Daoy (cell line): ENCODE measurements at places on chromosomes 16 and 17. TPM values are rescaled to one million over a fixed set of nuclear protein-coding genes. Genes with fewer than 3 reads are reported as not detected.
A peak's percentile ranks its signal among the peaks of the same experiment; 100 is the strongest.

GRCh38 chr16:71473891-71474290, 11.8 kb upstream of the ZNF23 start:
- peak; percentile 11 for DNase-seq

Gene PRSS27
- 0.06 TPM in 1 of 2 replicates, not detected in the other for total RNA-seq

GRCh38 chr17:49521471-49522356, 26.6 kb downstream of the NGFR start:
- DNase-seq, result no peak

GRCh38 chr16:75305364-75306098, 54.1 kb upstream of the BCAR1 start:
- peak; percentile 98 for DNase-seq

Gene ATP2A1
- 0.48 TPM in 1 of 2 replicates, not detected in the other for total RNA-seq

- peak; percentile 35 for DNase-seq
Measured at GRCh38 chr16:9092282-9092977, 986 bp downstream of the HAPSTR1 start.

DNA sequence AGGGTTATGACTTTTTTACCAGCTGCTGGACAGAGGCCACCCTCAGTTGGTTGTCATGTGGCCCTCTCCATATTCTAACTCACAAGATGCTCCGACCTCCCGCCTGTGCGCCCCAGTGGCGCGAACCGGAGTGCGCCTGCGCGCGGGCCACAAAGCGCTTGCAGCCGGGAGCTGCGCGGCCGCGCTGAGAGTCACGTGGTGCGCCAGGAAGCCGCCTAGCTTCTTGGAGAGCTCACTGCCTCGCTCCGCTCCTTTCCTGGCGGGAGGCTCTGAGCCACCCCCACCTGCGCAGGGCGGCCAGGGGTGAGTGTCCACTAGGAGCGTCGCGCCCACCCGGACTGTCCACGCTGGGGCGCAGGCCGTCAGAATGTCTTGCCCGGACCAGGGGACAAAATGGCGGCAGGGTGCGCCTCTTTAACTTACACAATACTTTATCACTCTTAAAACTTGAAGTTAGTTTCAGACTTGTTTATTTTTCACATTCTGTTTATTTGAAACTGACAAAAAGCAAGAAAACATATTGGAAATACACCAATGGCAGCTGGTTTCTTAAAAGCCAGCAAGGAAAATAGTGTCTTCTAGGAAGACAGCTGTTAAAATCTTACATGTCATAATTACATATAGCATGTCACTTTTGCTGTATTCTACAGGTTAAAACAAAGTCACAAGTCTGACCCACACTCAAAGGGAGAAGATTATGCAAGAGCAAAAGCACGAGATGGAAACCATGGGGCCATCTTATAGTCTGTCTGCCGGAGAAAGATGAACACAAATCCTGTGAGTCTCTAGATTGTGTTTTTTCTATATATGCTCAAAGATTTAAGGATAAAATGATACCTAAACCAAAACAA, 357.9 kb downstream of the CNTNAP4 start:
- peak; percentile 89 for DNase-seq

Gene LRRC36
- total RNA-seq, result 0.36 TPM in 1 of 2 replicates, not detected in the other

DNA sequence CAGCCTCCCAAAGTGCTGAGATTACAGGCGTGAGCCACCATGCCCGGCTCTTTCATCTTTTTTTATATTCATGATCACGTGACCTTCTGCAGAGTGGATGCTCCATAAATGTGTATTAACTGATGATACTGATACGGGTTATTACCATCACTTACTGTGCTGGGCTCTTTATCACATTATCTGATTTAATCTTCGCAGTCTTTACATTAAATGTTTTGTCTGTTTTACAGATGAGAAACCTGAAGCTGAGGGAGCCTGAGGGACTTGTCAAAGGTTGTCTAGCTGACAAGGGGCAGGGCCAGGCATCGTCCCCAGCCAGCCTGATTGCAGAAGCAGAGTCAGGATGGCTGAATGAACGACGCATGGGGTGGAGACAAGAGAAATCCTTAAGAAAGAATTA, 104.4 kb downstream of the NTN1 start:
- no peak for DNase-seq

Gene DRC3
- 1.1 and 1.5 TPM in 2 replicates for total RNA-seq

- DNase-seq, result no peak
Measured at GRCh38 chr17:11330006-11330405, 89.0 kb downstream of the SHISA6 start.

DNA sequence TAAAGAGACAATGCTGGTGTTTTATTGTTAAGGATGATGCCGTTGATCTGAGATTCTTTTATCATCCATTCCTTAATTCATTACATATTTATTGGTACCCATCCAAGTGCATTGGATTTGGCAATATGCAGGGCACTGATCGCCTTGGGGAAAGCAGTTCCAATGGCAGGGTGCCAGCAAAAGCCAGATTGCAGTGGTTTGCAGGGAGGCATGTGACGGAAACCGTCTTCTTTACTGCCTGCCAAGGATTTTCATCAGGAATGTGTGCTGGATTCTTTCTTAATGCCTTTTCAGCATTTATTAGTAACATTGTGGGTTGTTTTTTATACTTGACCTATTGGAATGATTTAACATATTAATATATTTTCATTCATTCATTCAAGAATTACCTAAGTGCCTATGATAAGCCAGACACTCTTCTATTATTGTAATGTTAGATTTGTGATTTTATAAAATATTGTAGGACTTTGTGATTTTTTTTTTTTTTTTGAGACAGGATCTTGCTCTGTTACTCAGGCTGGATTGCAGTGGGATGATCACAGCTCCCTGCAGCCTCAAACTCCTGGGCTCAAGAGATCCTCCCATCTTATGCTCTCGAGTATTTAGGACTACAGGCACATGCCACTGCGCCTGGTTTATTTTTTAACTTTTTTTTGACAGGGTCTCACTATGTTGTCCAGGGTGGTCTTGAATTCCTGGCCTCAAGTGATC, 93.4 kb upstream of the TNRC6A start:
- DNase-seq, result peak; percentile 80

GRCh38 chr16:78455861-78456260, 356.4 kb downstream of the WWOX start:
- no peak for DNase-seq

DNA sequence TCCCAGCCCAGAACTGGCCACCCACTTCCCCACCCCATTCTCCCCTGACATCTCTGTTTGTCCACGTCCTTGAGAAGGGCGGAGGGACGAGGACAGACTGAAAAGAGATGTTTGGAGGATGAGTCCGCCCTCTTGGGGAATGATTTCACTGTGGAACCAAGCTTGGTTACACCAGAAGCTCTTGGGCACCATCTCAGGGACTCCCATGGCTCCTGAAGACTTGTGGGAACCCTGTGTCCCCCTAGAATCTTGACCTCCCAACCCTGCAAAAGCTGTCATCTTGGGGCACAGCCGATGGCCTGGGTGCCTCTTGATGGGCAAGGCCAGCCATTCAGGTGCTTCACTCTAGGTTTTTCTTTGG, 25.9 kb upstream of the LITAF start:
- no peak for DNase-seq

- DNase-seq, result no peak
Measured at GRCh38 chr17:80452173-80452915, 24.1 kb downstream of the NPTX1 start.

GRCh38 chr16:86747761-86748160, 169.4 kb downstream of the FOXL1 start:
- DNase-seq, result no peak

GRCh38 chr16:2785101-2785991, 2.0 kb downstream of the PRSS33 start:
- no peak for DNase-seq

DNA sequence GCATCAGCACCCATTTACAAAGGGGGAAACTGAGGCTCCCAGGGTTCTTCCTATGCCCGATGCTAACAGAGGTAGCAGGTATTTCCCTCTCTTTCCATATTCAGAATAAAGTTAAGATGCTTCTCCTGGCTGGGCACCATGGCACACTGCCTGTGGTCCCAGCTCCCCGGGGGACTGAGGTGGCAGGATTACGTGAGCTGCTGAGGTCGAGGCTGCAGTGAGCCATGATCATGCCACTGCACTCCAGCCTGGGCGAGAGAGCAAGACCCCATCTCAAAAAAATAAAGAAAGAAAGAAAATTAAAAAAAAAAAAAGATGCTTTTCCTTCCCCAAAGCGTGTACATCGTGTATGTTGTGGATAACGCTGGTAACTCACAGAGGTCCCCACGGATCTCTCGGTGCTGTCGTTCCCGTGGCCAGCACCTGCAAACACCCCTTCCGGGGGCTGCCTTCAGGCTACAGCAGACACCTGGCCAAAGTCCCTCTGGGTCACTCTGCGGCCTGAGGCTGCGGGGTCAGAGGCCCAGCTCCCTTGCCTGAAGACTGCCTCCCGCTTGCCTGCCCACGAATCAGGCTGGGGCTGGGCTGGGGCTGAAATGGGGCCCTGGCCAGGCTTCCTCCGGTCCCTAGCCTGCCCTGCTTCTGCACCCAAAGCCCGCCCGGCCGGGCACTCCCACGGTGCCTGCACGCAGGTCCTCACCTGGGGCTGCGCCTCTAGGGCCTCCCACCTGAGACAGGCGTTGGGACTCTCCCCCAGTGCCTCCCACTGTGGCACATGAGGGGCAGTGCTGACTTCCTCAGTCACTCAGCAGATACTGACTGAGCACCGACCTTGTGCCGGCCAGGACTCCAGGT, 63.1 kb downstream of the ZDHHC7 start:
- DNase-seq, result no peak

DNA sequence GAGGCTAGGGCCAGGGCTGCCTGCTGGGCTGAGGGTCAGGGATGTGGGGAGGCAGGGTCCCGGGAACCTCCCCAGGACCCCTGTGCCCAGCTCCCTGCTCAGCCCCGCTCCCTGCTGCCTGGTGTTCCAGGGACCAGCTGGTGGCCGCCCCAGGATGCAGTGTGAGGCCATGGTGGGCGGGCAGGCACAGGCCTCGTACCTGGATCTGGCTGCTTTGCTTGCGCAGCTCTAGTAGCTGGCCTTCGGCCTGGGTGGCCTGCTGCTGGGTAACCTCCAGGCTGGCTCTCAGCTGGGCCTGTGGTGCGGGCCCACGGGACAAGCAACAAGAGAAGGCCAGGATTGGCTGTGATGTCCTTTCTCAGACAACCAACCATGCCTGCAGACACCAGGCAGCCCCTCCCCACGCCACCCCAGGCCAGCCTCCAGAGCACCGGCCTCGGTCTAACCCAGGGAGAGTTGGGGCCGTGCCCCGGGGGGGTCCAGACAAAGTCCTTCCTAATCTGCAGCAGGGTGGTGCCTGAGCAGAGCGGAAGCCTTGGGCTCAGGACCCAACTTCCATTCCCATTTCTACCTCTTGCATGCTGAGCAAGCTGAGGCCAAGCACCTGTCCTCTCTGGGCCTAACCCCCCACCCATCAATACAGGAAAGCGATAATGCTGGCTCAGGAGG, 4.1 kb downstream of the TRIM65 start:
- DNase-seq, result no peak

DNA sequence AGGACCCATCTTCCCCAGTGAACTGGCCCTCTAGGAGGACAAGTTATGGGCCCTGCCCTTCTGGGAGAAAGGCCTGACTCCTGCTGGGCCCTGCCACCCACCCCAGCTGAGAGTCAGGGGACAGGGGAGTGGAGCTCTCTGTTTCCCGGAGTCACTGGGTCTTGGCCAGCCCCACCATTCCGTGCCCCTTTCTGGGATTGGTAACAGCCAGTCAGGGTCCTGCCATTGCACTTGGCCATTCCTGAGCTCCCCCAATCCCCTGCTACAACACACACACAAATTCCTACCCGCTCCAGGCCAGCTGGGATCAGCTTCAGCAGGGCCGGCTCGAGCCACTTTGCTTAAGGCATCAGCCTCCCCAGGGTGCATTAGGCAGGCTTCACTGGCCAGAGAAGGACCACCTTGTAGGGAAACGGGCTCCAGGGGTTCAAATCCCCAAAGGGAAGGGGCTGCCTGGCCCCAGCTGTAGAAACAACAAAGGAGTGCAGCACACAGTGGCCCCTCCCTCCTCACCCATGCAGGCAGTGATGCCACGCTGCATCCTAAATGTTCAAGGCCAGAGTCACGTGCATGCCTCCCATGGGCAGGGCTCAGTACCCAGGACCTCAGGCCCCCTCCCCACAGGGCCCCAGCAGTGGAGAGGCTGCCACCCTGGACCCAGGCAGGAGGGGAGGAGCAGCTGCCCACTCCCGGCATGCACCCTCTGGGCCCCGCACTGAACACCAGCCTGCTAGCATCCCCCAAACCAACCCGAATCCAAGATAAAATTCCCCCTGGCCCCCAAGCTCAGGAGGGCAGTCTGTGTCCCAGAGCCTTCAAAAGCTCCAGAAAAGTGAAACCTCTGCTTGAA, 37.7 kb downstream of the C16orf78 start:
- no peak for DNase-seq

- DNase-seq, result no peak
Measured at GRCh38 chr16:69568676-69569075, 2.9 kb downstream of the NFAT5 start.

DNA sequence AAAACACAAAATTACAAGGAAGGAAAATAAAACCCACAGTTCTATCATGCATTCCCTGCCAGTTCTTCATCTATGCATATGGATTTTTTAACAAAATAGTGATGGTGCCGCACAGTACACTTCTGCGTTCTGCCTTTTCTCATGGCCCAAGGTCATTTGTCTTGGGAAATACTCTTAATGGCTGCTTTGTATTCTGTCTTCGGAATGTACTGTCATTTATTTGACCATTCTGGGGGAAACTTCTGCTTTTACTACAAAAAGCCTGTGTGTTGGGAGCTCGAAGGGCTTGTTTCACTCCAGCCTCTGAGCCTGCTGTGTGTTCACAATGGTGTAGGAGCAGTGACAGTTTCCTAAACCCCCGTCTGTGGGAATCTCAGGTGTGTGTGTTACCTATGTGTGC, 82.8 kb upstream of the SEC14L1 start:
- DNase-seq, result no peak

DNA sequence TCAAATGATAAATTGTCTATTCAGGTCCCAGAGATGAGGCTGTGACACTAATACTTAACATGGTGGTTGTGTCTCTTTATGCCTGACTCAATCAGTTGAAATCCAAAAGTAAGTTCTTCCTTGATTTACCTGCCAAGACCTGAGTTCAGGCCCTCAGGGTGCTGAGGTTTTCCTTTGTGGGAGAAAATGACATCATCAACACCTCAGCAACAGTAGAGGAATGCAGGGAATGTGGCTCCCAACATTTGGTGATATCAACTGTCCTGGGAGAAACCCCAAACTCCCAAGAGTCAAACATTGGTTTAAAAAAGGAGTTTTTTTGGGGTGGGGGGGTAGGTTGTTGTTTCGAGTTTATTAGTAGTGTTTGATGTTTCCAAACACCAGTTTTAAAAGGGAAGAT, 14.7 kb downstream of the RNF43 start:
- peak; percentile 77 for DNase-seq

GRCh38 chr16:31073142-31073969, 684 bp downstream of the ZNF668 start:
- peak; percentile 92 for DNase-seq

GRCh38 chr16:27721531-27722181, 171.7 kb downstream of the KATNIP start:
- no peak for DNase-seq

GRCh38 chr17:36791150-36791941, 145.9 kb upstream of the LHX1 start:
- DNase-seq, result no peak

Gene AANAT
- not detected in 2 replicates for total RNA-seq
